Pons (tissue), 1 donor: ENCODE measurements at places on chromosomes 4 and X.

GRCh38 chr4:24856586-24856985, 56.3 kb downstream of the CCDC149 start:
- DNase-seq = no peak

DNA sequence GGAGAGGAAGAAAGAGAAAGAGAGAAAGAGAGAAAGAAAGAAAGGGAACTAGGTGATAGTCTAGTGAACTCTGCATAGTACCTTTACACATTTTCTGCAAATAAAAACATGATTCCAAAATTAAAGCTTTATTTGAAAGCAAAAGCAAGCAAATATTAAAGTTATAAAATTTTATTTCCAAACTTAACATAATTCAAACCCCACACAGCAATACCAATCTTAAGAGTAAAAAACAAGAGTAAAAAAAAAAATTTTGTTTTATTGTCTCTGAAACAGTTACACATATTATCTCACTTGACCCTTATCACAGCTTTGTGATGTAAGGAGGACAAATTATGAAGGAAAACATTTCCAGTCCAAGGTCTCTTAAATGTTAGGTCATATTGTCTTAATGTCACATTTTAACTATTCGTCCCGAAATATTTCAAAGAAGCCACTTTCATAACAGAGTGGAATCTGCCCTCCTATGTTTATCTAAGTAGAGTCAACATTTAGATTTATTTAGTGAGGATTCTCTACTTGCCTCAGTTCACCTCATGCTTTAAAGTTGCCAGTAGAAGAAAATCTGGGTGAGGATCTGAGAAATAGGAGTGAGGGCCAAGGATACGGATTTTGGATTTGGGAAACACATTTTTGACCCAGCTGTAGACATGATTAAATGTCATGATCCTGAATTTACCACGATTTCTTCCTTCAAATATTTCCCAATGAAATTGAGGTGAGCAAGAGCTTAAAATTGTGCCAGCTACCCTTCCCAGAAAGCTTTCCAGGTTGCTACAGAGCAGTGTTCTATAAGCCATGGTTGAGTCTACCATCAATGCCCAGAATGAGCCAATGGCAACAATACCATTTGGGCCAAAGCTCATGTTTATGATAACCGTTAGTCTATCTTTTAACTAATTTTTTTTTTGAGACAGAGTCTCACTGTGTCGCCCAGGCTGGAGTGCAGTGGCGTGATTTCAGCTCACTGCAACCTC, 7.5 kb upstream of the FGA start:
- no peak for DNase-seq

- DNase-seq = no peak
These were observed 73.3 kb downstream of the LIMCH1 start for GRCh38 chr4:41611124-41611838.

GRCh38 chr4:37858872-37859271, 32.0 kb upstream of the TBC1D1 start:
- no peak for DNase-seq

DNA sequence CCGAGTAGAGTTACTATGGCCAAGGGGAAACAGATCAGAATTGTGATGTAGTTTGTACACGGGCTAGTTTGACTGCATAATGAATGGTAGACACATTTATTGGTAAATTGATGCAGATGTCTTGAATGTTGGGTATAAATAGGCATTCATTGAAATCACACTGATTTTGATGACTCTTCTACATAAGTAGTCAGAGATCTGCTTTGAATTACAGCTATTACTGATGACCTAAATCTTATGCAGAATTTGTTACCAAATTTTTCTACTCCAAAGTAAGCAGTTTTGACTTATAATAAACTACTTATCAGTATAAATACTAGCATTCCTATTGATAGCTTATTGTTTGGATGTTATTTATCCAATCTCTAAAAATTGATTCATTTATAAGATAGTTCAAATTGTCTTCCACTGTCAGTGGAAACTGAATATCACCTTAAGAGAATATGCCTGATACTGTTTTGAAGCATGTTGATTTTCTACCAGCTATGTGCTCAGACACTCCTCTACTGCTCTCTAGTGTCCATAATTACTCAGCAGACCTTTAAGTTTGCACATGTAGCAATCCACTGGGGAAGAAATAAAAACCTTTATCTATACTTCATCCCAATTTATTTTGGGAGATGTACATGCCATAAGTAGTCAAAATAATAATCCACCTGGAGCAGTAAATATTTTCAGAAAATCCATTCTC, 120.3 kb downstream of the RASL11B start:
- peak; percentile 75 for DNase-seq

GRCh38 chr4:86837691-86838503, 11.3 kb downstream of the SLC10A6 start:
- DNase-seq = no peak
